ENCODE measurements at places on chromosomes 12 and 14.

- no peak for DNase-seq
These were observed 62.5 kb upstream of the PYGL start for GRCh38 chr14:51006781-51007211.

DNA sequence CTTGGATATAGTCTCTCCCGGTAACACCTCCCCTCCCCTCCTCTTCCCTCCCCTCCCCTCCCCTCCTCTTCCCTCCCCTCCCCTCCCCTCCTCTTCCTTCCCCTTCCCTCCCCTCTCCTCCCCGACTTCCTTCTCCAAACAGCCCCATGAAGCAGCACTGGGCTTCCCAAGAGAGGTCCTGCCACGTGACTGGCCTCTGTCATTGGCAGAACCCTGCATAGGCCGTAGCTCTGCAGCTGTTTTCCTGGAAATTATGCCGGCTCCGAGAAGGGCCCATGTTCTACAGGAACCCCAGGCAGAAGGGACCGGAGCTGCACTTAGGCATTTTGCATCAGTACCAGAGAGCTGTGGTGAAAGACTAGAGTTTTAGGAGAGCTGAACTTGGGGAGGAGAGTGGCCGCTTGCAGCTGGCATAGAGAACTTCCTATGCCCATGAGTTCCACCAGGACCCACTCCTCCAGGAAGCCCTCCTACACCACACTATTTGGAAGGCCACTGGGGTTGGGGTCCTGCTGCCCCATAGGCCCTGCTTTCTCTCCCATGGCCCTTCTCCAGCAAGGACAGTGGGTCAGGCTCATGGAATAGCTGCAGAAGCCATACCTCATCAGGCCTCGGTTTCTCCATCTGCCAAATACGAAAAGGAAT lies 5.1 kb upstream of the TNFAIP2 start:
- no peak for DNase-seq

DNA sequence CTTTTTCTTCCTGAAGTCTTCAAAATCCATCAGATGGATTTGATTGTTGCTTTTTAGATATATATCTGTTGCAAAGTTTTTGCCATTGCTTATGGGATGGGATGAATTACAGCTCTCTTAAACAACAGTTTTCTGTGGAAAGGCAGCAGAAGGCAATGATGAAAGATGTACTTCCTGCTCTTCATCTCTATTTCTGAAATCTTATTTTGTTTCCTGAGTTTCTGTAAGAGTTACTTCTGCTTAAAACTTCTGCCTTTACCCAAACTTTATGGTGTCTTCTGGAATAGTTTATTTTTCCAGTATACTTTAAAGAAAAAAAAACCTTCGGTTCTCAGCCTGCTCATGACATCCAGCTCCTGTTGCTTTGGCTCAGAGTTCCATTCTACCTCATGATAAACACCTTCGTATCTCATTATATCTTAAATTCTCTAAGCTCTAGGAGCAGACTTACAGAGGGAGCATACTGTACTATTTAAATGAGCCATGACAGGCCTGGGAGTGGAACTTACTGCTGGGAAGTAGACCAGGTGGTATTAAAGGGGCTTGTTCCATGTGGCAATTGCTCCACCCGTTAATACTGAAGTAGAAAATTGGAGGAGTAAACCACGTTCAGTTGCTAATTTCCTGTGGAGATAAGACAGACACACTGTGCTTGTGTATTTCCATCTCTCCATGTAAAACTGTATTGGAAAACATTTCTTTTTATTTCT lies 288.4 kb downstream of the FBXL14 start:
- no peak for DNase-seq

GRCh38 chr14:74591394-74591793 lies 20.6 kb downstream of the LTBP2 start:
- no peak for DNase-seq

DNA sequence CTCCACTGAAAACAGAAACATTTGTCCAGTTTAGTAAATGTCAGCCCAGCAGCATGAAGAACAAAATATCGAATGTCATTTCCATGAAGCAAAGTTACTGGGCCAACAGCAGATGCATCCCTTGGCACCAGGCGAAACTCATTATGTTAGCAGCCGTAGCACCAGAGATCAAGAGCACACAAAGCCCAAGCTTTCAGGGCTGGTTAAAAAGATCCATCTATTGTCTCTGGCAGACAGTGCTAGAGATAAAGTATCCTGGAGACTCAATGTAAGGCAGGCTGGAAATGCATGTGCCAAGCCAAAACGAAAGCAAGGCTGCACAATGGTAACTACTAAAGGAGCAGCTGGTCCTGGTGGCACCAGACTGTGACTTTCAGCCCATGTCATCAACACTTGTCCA lies 120.3 kb upstream of the PLEKHG7 start:
- no peak for DNase-seq

DNA sequence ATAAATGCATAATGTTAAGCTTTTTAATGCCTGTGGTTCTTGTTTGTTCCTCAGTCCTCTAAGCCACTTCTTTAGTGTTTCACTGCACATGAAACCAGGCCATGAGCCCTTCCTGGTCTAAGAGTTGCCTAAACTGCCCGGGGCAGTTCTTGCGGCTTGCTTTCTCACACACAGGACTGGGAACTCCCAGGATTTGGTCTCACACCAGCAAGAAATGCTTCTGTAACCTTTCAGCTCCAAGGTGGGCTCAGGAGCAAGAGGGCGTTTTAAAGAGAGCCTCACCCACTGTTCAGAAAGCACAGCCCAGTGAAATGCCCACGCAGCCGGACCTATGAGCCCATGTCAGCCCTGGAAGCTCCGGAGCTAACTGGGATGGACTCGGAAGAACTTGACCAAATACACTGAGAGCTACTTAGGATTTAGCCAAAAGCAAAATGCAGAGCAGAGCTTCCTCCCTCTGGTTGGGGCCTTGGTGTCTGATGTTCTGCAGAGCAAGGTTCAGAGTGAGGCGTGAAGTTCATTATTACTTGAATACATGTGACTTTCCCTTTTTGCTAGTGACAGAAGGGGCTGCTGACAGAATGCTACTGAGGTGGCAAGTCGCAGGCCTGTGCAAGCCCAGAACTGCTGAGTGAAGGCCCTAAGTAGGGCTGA lies 23.4 kb downstream of the SLC25A29 start:
- no peak for DNase-seq

GRCh38 chr12:88399811-88400210 lies 180.5 kb downstream of the KITLG start:
- no peak for DNase-seq

DNA sequence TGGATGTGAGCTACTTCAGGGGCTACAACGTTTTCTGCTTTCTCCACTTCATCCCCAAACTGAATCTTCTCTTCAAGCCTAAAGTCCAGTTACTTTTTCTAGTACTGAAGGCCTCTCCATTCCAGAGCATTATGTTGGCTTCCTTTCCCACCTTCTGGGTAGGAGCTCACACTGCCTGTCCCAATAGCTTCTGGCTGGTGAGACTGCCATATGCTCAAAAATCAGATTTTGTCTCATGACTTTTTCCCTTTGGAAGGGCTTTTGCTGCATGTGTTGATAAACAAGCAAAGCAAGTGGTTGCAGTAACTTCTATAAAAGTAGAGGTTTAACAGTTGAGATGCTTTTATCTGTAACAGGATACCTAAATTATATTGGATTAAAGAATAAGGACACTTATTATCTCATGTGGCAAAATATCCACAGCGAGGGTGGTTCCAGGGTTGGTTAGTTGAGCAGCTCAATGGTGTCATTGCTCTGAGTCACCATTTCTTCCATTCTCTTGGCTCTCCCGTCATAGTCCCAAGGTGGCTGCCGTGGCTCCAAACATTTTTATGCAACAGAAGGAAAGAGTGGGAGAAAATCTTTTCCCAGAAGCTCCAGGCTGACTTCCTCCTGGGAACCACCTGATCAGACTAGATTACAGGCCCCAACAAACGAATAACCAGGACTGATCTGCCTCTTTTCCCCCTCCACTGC lies 15.1 kb upstream of the PPFIBP1 start:
- no peak for DNase-seq

DNA sequence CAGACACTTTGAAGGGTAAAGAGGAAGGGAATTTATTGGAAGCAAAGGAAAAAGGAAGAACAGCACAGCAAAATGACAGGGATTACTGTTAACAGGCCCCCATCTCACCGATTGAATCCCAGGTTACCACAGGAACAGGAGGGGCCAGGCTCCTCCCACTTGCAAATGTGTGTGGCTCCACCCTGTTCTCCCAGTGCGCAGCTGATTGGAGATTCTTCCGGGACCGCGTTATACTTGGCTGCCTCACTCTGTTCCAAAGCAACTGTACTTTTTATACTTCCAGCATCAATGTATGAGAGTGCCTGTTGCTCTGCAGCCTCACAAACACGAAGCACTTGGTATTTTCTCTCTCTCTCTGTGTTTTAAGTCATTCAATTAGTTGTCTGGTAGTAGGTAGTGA lies 273.6 kb upstream of the MDGA2 start:
- DNase-seq = no peak

- DNase-seq = no peak
These were observed 176.0 kb upstream of the DYRK2 start for GRCh38 chr12:67472539-67472938.

DNA sequence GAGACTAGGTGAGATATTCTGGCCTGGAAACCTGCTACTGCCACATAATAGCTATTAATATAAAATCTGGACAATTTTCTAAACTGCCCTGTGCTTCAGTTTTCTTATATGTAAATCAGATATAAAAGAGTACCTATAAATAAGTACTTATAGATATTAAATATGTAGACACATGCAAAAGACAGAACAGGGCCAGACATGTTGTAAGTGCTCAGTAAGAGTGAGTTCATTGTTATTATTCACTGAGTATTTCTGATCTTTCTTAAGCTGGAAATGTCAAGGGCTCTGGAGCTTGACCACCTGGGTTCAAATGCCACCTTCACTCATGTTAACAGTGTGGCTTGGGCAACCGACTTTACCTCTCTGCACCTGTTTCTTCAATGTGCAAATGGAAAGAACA lies 179.8 kb downstream of the GALC start:
- no peak for DNase-seq

DNA sequence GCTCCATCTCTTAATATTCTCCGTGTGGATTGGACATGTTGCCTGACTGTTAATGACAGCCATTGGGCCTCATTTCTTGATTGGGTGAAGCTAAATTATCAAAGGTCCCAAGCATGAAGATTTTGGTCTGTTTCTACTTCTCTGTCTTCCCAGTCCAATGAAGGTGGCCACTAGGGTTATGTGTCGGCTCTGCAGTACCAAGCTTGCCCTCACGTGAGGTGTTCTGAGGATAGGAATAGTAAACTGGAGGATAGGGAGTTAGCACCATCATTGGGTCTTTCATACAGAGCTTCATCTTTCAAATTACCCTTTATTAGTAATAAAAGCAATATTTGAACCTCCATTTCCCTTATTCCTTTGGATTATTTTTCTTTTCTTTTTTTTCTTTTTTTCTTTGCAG lies 21.9 kb upstream of the BICD1 start:
- DNase-seq = no peak

- DNase-seq = peak; percentile 22
These were observed 7.4 kb upstream of the CYP46A1 start for GRCh38 chr14:99676657-99677056.

DNA sequence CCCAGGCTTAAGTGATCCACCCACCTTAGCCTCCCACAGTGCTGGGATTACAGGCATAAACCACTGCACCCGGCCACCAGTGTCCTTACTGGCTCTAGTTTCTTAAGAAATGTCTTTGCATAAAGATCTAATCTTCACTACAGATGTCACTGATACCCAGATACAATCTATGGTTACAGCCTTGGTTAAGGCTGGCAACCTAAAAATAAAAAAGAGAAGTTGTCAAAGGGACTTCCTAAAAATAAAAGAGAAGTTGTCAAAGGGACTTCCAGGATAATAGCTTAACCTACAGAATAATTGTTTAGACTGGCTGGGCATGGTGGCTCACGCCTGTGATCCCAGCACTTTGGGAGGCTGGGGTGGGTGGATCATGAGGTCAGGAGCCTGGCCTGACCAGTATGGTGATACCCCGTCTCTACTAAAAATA lies 27.6 kb downstream of the ETFBKMT start:
- DNase-seq = no peak

- DNase-seq = no peak
These were observed 71.1 kb upstream of the CCND2 start for GRCh38 chr12:4202487-4202886.

DNA sequence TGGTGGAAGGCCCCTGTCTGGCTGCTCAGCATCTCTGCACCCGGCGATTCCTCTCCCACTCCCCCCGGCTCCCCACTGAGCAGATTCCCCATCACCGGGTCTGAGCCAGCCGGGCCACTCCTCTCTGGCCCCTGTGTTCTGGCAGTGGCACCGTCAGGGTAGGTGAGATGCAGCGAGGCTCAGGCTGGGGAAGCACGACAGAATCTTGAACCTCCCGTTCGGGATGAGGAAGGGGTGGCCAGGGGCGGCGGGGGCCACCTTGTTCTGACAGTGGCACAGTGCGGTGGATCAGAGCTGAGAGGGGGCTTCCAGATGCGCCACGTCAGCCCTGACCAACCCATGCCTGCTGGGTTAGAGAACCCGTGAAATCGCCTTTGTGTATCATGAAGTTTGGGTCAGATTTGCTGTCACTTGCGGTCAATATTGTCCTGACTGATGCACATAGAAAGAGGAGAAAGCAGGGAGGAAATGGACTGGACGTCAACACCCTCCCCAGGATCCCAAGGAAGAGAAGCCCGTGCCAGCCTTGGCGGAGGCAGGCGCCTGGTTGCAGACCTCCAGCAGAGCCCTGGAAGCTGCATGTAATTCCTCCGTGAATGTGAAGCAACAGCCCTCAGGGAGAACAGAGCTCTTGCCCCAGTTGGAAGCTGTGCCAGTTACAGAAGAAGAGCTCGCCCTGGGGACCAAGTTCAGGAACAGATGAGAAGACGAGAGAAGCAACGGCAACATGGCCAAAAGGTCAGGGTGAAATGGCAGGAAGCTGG lies 137.1 kb upstream of the SFSWAP start:
- DNase-seq = no peak

DNA sequence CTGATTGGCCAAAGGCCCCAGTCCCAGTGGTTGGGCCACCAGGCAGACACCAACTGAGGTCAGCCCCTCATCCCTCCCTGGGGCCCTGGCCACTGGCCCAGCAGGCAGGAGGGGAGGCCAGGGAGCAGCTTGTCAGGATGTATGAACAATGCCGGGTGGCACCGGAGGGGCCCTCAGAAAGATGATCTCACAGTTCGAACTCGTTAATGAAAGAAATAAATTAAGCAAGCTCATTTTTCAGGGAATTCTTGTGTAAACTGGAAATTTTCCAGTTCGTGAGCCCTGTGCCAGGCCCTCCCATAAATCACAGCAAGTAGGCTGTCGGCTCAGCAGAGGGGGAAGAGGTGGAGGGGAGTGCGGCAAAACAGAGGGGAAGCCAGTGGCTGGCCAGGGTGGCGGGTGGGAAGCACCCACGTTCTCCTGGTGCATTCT lies 177.0 kb upstream of the VASH1 start:
- DNase-seq = no peak

GRCh38 chr12:104243971-104244370 lies 28.4 kb downstream of the TXNRD1 start:
- DNase-seq = no peak

All from CD4-positive, alpha-beta T cell treated with Interleukin-17A for 4 hours (primary cell).